ENCODE measurements at places on chromosomes 2 and 18.

GRCh38 chr2:186591506-186591890 is 1.6 kb downstream of the ITGAV start:
- no peak for DNase-seq

DNA sequence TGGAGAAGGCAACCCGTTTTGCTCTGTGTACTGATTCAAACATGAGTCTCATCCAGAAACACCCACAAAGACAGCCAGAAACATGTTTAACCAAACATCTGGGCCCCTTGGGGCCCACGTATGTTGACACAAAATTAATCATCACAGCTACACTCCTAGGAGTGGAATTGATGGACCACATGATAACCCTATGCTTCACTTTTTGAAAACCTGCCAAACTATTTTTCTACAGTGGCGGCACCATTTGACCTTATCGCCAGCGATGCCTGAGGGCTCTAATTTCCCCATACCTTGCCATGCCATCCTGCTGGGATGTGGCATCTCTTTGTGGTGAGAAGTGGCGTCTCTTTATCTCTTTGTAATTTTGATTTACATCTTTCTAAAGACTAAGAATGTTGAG is 38.5 kb downstream of the PSMG2 start:
- DNase-seq, result no peak

- no peak for DNase-seq
Observed at GRCh38 chr2:172908275-172908674, 167.4 kb upstream of the MAP3K20 start.

- DNase-seq, result no peak
Observed at GRCh38 chr18:75162467-75162866, 46.5 kb downstream of the PTGR3 start.

DNA sequence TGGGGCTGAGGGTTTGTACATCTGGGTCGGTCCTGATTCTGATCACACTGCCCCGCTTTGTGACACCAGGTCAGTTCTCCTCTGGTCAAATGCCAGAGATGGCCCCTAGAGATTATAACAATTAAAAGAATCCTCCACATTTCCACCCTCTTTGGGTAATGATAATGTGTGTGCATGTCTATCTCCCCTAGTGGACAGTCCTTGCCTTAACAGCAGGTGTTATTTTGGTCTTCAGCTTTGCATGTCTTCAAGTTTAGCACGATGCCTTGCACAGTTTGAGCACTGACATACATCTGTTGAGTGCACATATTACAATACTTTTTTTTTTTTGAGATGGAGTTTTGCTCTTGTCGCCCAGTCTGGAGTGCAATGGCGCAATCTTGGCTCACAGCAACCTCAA is 25.7 kb upstream of the COX7A2L start:
- no peak for DNase-seq

Data from GM18507 (cell line).